ENCODE measurements at places on chromosomes 4 and X.

DNA sequence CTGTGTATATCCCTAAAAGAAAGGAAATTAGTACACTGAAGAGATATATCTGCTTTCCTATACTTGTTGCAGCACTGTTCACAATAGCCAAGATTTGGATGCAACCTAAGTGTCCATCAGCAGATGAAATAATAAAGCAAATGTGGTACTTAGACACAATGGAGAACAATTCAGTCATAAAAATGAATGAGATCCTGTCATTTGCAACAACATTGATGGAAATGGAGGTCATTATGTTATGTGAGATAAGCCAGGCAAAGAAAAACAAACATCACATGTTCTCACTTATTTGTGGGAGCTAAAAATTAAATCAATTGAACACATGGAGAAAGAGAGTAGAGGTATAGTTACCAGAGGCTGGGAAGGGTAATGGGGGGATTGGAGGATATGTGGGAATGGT is 611.9 kb downstream of the STPG2 start:
- DNase-seq, result no peak

DNA sequence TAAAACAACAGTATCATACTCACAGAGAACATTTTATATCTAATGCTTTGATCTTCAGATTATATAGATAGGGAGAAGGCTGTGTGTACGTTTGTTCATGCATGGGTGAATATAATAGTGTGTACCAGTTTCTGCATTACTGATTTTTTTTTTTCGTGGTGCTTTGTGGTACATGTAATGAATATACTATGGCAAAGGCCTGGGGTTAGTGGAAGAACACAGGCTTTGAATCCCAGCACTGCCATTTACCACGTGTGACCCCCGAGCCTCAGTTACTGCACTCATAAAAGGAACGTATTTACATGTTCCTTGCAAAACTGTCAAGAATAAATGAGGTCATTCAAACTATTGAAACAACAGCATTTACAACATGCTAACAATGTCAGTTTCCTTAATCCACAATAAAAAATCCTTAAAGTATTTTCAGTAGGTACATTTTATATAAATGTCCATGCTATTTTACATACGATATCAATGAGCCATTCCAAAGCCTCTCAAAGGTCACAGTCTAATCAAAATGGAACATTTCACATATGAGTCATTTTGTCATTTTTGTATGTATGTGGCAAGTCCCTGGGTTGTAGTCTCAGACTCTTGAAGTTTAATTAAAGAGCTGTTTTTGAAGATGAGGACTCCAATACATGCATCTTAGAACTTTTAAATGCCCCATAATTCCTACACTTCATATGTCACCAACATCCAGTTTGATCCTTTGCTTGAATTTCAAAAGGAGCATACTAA is 242.8 kb downstream of the PPP3CA start:
- no peak for DNase-seq

GRCh38 chr4:32268863-32269262 is 1548.7 kb downstream of the PCDH7 start:
- DNase-seq, result no peak

DNA sequence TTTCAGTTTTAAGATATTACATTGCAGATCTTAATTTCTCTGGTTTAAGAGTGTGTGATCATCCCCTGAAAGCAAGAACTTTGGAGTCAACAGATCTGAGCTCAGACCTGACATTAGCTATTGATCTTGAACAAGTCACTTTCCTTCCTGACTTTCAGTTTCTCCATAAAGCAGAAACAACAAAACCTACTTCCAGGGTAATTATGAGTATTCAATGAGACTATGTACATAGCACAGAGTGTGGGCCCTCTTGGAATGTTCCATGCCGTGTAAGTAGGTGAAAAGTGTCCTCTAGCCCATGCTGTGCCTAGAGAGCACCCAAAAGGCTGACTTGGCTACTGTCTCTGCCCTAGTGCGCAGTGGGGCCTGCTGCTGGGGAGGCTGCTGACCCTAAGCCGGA is 188.0 kb upstream of the RPL34 start:
- DNase-seq, result no peak

GRCh38 chrX:83535417-83536196 is 27.5 kb downstream of the POU3F4 start:
- DNase-seq, result no peak

DNA sequence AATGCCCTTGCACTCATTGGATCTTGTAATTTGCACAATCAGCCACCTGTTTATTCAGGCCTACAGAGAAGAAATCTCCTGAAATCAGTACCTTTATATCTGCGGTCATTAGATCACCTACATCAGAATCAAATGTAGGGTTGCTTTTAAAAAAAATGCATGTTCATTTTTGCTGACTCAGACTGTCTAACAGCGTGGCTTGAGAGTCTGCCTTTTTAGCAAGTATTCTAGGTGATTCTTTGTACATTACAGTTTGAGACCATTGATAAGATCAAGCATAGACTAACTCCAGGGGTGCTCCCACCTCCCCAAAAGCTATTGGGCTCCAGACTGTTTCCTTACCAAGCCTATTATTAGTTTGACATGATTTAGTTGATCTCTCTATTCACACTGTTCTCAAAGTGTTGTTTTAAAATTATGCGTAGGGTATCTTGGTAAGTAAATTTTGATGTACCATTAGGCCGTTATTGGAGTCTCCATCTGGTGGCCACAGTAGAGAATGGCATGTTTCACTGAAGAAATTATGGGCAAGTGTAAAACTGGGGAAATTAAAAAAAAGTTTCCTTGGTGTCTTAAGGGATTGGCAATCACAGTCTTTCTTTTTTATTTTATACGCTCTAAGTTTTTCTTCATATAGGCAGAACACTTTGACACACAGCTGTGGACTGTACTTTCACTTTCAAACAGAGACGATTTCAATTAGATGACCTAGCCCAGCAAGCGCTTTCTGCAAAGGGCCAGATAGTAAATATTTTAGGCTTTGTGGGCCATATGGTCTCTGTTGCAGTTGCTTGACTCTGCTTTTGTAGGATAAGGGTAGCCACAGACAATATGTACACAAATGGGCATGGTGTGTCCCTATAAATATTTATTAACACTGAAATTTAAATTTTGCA is 33.7 kb upstream of the MSL3 start:
- peak; percentile 2 for DNase-seq

DNA sequence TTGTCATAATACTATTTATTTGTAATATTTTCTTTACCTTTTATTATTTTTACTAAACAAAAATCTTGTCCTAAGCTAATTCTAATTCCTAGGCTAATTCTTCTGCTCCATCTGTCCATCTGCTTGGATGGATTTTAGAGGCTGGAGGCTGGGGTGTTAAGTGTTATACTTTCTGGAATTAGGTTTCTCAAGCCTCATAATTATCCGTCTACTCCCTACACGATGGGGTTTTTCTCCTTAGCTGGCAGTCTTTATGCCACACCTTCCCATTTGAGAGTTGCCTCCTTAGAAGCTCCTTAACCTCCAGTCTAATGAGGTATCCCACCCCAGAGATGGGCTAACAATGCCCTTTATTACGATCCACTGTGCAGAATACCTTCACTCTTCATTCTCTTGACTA is 37.6 kb upstream of the LGI2 start:
- no peak for DNase-seq

GRCh38 chrX:117838581-117839331 is 277.9 kb downstream of the KLHL13 start:
- no peak for DNase-seq

DNA sequence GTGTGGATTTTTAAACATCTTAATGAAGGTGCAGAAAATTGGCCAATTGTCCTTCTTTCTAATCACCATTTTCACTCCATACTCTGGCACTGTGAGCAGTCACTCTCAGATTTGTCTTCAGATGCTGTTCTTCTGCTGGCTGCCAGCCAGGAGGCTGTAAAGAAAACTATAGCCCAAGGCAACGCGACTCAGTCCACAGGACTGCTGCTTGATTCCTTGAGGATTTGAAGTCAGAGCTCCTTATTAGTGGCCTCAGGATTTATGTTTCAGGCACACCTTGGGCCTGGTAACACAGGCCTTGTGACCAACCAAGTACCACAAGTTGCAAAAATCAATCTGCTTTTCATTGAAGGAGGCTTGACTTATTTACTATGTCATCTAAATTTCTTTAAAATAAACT is 342.6 kb downstream of the GPM6A start:
- no peak for DNase-seq

- DNase-seq, result no peak
Observed at GRCh38 chrX:18894156-18894555, 89.8 kb downstream of the PHKA2 start.

- no peak for DNase-seq
Observed at GRCh38 chr4:95857761-95858160, 17.9 kb downstream of the PDHA2 start.

DNA sequence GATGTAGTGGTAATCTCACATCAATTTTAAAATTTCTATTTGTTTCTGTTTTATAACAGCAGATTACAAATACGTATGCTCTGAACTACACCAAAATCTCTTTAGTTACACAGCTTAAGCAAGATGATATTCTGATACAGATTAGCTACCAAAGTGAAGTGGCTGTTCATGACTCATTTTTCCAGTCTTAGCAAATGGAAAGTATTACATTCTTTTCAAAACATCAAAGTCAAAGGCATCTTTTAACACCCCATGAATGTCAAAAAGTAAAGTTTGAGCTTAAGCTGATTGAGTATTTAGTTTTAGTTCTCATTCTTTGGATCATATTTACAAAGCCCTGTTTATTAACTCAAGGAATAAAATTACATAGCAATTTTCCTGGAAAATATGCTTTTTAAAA is 6.6 kb upstream of the HPGDS start:
- no peak for DNase-seq

DNA sequence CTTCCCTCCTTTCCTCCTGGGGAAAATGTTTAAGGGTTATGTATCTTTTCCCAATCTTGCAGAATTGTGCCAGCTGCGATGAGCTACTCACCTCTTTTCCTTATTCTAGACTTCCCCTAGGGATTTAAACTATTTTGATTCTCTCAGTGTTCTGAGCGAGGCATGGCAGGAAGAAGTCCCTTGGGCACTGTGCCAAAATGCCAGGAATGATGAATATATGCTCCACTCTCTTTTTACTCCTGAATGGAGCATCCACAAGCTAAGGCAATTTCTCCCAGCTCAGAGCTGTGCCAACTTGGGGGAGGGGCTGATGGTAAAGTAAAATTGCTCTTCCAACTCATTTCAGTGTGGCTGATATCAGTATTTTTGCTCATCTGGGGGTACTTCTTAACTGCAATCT is 4.0 kb upstream of the C4orf17 start:
- DNase-seq, result no peak

DNA sequence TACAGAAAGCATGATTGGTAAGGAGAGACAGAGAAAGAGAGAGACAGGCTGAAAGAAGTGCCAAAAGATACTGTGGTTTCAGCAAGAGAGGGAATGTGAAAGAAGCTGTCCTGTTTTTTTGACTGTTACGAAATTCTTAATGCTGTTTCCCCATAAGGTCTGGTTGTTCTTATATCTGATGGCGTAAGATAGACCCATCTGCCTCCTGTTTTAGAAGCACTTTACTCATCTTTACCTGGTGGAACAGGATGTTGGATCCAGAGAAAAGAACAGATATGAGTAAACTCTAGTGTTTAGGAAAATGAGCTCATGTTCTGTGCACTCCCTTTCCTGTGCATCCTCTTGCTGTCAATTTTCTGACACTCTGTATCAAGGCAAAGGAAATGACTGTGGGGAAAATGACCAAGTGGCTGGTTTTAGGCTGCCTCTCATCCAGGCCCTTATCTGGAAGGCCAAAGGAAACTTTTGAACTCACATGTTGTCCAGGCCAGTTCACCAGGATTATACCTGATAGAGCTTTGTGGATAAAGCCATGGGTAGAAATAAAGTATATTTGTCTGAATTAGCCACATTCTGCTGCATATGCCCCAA is 311.7 kb upstream of the HTR2C start:
- DNase-seq, result no peak

GRCh38 chrX:154696676-154697045 is 43.3 kb upstream of the CTAG2 start:
- DNase-seq, result no peak

DNA sequence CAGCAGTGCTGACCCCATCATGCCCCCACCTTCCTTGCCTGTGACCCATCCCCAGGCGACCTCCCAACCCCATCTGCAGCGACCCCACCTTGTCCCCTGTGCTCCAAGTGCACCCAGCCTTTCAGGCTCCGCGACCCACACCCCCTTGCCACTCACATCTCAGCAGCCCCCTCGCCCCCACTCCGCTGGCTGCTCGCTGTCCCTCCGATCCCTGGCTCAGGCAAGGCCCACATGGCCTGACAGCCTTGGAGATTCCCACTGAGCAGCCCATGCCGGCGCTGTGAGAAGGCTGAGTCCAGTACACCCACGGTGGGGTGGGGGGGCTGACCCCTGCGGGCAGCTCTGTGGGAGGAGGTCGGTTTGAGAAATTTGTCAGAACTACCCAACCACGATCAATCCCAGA is 9.1 kb downstream of the ZFYVE28 start:
- DNase-seq, result no peak

- no peak for DNase-seq
Observed at GRCh38 chrX:125947501-125947900, 218.6 kb downstream of the DCAF12L2 start.

- no peak for DNase-seq
Observed at GRCh38 chr4:165504184-165504583, 125.4 kb downstream of the CPE start.

- DNase-seq, result no peak
Observed at GRCh38 chrX:26958261-26958660, 504.9 kb downstream of the PPP4R3C start.

All from hippocampal formation (tissue), 2 donors.